ENCODE measurements at places on chromosomes 2 and 18. TPM values are rescaled to one million over a fixed set of nuclear protein-coding genes. Genes with fewer than 3 reads are reported as not detected.

The IKZF2 gene
- total RNA-seq, result 16.5 TPM

GRCh38 chr2:15913146-15913545, 27.2 kb upstream of the MYCN start:
- peaks cover 22% of the 10 kb centered on the region for H3K4me1 ChIP-seq
- H3K27ac ChIP-seq, result no peak overlapping the region
- H3K36me3 ChIP-seq, result no peaks in the 10 kb centered on the region
- H3K27me3 ChIP-seq, result no peaks in the 10 kb centered on the region
- H3K4me3 ChIP-seq, result no peak overlapping the region

The UCN gene
- 4.0 TPM for total RNA-seq

GRCh38 chr2:59041139-59041538, 800.0 kb upstream of the FANCL start:
- DNase-seq, result no peak
- H3K4me1 ChIP-seq, result no peaks in the 10 kb centered on the region
- H3K4me3 ChIP-seq, result no peak overlapping the region
- H3K27me3 ChIP-seq, result no peaks in the 10 kb centered on the region
- no peaks in the 10 kb centered on the region for H3K36me3 ChIP-seq

DNA sequence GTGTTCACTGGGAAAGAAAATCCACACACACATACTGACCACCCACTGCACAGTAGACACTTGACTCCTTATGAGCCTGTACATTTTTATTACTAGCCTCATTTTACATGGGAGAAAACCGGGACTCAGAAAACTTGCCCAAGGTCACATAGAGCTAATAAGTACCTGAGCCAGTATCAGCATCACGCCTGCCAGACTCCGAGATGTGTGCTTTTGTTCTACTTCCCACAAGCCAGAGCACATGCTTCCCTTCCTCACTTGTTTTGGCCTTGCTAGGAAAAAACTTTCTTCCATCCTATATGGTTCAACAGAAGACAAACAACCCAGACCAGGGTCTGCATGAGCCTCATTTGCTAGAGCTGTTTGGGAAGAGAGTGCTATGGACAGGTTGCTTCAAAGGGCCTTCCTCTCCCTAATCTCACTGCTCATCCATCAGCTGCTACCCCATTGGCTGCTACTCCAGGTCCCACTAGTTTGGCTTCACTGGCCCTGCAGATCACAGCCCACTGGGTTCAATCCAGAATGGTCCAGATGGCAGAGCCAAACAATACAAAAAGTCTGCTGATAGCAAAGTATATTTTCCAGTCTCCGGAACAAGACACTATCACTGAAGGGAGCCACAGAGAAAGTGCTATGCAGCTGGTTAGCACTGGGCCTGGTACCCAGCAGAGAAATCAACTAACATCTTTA, 63.9 kb downstream of the STK39 start:
- H3K4me3 ChIP-seq, result no peak overlapping the region
- H3K36me3 ChIP-seq, result no peaks in the 10 kb centered on the region
- H3K27me3 ChIP-seq, result no peaks in the 10 kb centered on the region
- no peak overlapping the region for H3K27ac ChIP-seq

The RBM44 gene
- total RNA-seq, result 0.59 TPM
